ENCODE measurements at places on chromosomes 3 and 15. TPM values are rescaled to one million over a fixed set of nuclear protein-coding genes. Genes with fewer than 3 reads are reported as not detected.

Gene RBMS3
- 79.3 TPM for total RNA-seq

DNA sequence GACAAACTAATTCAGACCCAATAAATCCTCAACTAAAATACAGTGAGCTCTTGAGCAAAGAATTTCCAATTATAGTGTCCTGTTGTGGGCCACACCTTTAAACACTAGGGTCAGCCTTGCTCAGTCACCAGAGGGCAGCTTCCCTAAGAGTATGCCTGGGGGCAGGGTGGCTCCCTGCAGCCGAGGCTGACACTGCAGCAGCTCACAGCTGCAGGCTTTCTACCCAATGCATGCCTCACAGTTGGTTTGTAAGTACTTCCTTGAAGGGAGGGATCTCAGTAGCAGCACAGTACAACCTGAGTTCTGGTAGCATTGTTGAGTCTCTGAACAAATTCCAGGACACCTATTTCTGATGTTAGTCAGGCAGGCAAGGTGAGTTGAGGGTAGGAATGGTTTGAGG lies 335.6 kb downstream of the TUSC7 start:
- DNase-seq = no peak

- no peak for DNase-seq
Measured at GRCh38 chr3:13301286-13301987, 118.7 kb downstream of the NUP210 start.

DNA sequence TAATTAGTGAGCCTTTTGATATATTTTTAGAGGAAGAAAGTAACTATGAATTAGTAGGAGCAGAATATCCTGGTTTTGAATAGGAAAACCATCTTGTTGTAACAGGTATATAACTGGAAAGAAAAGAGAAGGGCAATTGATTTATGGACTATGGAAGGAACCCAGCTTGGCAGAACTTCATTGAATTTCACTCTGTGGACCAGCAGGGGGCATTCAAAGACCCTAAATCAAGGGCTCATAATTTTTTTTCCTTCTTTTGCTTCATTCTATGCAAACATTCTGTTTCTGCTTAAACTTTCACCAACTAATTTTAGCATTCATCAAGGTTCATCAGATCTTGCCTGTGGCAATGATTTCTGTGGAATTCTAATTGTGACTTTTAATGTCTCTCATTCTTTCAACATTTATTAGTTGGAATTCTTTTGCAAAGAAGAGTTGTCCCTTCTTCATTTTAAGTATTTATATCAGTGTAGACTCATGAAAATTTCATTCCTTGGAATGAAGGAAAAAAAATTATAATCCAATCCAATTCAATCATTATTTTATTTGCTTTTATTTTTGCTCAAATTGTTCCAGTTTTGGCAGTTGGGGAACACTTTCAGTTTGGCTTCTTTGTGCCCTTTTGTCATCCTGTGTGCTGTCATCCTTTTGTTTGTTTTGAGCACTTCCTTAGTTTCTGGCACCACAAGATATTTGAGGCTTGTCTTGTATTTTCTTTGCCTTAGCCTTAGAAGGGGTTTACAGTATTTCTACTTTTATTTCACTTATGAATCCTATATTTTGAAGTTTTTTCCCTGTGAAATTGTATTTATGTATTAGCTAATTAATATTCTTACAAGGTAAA lies 30.4 kb downstream of the NXPE3 start:
- DNase-seq = no peak

Gene IL17RB
- 0.65 TPM for total RNA-seq

Gene MELTF
- total RNA-seq = 3.4 TPM

DNA sequence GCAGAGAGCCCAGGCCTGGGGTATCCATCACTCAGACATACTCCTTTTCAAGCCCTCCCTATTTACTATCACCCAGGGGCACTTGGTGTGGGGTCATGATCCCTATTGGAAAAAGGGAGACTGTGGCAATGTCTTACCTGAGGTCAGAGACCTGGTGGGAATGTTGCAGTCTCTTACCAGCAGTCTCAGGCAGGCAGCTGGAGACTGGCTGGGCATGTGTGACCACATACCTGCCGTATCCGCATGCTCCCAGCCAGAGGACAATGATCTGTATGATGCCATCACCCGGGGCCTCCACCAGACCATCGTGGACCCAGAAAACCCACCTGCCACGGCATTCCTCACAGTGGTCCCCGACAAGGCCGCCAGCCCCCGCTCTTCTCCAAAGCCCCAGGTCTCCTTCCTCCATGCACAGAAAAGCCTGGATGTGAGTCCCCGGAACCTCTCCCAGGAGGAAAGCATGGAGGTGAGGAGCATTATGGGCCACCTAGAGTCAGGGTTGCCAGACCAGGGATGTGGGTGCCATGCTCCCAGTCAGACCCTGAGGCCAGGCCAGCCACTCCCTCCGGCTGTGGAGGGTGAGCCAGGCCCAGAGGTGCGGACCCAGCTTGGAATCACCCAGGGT lies 5.9 kb downstream of the SH2D7 start:
- no peak for DNase-seq

- DNase-seq = no peak
Measured at GRCh38 chr15:99930696-99931095, 197.5 kb upstream of the LYSMD4 start.

DNA sequence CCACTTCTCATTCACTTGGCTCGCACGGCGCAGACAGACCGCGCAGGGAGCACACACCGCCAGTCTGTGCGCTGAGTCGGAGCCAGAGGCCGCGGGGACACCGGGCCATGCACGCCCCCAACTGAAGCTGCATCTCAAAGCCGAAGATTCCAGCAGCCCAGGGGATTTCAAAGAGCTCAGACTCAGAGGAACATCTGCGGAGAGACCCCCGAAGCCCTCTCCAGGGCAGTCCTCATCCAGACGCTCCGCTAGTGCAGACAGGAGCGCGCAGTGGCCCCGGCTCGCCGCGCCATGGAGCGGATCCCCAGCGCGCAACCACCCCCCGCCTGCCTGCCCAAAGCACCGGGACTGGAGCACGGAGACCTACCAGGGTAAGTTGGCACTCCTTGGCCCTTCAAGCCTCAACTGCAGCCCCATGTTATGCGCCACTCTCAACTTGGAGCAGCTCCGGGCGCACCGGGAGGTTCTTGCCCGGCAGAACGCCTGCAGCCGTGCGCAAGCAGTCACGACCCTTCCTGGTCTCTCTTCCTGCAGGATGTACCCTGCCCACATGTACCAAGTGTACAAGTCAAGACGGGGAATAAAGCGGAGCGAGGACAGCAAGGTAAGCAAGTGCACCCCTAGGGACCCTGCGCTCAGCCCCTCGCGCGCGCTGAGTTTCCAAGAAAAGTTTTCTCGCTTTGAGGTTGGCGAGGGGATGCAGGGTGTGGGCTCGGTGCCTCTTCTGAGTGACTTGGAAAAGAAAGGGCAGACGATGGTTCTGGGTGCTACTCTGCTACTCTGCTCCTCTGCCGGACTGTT lies at the start of gene BHLHE40:
Gene BHLHE40 (plus strand): TSS at position 10 of the 801 bp plus-strand sequence. CDS start 282 bp downstream, at position 292.
- DNase-seq = peak; percentile 66

DNA sequence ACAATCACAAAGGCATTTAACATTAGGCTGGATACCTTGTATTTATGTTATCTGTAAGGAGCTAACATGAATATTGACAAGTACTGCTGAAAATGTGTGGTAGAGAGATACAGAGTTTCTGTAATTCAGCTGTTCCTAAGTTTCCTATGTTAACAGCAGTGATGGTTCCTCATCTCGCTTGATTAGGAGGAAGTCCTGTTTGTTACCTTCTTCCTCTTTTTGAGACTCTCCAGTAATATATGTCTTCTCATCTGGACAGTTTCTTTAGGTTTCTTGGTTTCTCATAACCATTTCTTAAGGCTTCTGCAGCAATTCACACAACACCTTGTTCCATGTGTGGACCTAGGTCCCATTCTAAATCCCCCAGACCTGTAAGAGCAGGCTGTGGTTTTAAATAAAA lies 11.4 kb upstream of the PEX5L start:
- DNase-seq = no peak

GRCh38 chr15:70802629-70803028 lies 39.3 kb upstream of the UACA start:
- DNase-seq = no peak

- no peak for DNase-seq
Measured at GRCh38 chr3:54831112-54831511, 96.7 kb downstream of the LRTM1 start.

Gene PAK6
- total RNA-seq = 29.5 TPM

DNA sequence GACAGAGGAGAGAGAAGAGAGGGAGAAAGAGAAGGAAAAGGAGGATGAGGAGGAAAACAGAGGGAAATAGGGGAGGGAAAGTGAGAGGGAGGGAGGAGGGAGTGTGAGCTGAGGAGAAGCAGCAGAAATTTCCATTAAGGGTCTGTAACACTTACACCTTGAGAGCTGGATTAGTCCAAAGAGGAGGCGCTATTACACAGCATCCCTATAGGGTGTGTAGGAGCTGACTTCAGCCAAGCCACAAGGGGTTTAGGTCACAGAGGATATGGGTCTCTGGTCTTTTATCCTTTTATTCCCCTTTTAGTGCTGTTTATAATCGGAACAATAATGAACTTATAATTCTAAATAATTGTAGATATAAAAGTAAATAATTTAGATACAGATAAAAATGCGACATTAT lies 230.4 kb downstream of the GABRG3 start:
- no peak for DNase-seq

Gene SH2D7
- not detected for total RNA-seq

Gene CNTN4
- 15.3 TPM for total RNA-seq

GRCh38 chr15:41115161-41115651 lies 874 bp downstream of the INO80 start:
- no peak for DNase-seq

GRCh38 chr15:32718821-32719716 lies 1.3 kb downstream of the GREM1 start:
- DNase-seq = no peak
